ENCODE measurements at places on chromosomes 12 and 14.

DNA sequence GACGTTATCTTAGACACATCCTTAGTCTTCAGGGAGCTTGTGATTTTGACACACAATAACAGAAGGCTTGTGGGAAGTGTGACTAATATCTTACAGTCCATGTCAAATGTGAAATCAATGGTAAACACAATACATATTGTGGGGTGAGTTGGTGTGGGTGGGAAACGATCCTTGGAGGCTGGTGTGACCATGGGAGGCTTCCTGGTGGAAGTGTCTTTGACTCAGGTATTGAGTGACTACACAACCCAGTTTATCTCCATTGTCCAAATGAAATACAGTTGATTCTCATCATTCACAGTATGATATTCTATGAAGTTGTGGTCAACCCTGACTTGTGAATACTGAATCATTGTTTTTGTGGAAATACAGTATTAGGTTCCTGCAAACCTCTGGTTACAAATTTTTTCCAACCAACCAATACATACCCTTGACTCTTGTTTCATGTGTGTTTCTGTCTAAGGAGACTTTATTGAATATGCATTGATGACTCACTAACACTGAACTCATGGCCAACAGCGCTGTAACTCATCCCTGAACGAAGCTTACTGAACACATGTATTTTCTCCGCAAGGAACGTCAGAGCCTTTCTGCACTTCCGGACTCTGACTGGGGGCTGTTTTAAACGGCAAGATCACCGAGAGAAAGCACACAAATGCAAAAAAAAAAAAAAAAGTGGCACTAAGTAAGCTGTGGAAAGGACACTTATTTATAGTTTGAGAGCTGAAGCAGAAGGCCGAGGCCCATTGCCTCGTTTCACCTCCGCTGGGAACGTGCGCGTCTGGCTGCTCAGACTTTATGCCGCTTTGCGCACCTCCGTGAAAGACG lies 59.0 kb downstream of the CLMN start:
- no peak for DNase-seq

- DNase-seq: no peak
Observed at GRCh38 chr14:103767336-103767894, 51.8 kb downstream of the ZFYVE21 start.

DNA sequence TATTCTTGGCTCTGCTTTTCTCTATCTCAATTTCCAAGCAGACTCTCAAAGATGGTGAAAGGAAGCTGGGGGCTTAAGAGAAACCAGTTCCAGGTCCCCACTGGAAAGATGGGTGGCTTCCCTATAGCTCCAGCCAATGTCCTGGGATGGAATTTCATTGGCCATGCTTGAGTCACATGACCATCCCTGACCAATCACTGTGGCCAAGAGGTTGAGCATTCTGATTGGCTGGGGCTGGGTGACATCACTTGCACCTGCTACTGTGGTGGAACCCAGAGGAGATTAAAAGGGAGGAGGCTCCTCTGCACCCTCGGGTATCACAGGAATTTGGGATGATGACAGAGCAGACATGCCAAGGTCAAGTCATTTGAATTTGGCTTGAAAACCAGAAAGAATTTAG lies 436.5 kb downstream of the TMEM132D start:
- no peak for DNase-seq

- DNase-seq: no peak
Observed at GRCh38 chr12:125169870-125170269, 104.6 kb downstream of the AACS start.

DNA sequence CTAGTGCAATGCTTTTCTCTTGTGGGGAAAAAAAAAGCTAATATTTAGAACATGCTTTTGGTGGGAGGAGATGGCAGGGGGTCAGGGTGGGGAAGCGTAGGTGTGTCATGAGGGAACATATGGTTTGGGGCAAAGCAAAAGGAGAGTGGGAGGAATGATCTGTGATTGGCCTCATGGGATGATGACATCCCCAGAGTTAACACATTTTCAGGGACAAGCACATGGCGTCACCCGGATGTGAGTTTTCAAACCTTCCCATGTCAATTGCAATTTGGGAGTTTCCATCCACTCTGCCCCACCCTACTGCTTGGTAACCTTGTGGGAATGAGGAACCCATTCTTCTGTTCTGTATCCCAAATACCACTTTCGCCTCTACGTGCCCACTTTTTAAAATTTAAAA lies 164.2 kb downstream of the SSPN start:
- no peak for DNase-seq

GRCh38 chr12:67827820-67828383 lies 161.3 kb upstream of the IFNG-AS1 start:
- no peak for DNase-seq

DNA sequence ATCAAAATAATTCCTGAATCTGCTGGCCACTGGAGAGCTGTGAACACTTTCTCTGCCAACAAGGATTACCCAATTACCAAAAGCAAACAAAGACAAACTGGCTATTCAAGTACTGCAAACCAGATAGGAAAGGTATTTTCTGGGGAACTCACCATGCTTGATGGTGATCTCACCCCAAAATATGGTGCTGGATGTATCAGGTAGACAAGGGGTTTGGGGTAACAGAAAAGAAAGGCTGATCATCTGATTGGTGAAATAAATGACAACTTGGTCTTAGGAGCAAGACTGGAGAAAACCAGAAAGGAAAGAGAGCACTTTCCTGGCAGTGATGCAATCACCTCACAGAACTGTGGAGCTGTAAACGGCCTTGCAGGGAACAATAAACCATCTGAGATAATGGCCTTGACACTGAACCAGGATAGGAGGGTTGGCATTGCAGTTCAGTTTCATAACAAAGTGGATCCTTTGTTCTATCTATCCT lies 31.0 kb upstream of the NPFF start:
- no peak for DNase-seq

DNA sequence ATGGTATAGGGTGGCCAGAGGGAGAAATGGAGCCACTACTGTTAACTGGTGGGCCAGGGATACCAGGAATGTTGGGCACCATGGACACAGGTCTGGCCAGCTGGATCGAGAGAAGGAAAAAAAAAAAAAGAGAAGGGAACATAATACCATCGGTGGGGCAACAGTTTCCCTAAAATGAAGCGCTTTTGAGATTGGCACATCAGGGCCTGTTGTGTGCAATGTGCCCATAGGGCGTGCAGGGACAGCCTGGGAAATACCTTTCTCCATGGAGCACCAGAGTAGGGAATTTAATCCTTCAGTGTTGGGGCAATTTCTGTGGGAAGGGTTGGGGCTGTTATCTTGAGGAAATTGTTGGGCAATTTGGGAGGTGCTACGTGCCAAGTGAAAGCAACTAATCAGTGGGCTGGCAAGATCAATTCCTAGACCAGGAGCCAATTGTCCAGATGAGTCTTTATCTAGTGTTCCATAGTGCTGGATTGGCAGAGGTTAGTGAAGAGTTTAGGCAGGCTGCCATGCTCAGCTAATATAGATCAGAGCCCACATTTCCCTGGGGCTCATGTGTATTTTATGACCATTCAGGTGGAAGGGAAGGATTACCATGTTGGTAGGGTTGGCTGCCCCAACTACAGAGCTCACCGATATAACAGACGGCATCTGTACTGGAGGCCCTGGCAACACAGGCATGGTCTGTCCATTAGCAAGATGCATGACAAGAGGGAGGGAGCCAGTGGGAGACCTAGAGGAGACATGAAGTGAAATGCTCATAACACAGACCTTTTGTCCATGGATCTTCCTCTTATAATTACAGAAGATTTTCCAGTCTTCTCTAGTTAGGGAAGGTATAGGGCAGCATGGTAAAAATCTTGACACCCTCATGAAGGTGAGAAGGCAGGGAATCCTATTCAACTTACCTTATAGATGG lies 25.5 kb upstream of the NPFF start:
- DNase-seq: no peak

GRCh38 chr14:35229084-35229791 lies 62.9 kb upstream of the PSMA6 start:
- DNase-seq: no peak

- no peak for DNase-seq
Observed at GRCh38 chr12:16303939-16304338, 26.5 kb upstream of the SLC15A5 start.

GRCh38 chr14:51616724-51617409 lies 34.8 kb upstream of the FRMD6 start:
- DNase-seq: no peak

DNA sequence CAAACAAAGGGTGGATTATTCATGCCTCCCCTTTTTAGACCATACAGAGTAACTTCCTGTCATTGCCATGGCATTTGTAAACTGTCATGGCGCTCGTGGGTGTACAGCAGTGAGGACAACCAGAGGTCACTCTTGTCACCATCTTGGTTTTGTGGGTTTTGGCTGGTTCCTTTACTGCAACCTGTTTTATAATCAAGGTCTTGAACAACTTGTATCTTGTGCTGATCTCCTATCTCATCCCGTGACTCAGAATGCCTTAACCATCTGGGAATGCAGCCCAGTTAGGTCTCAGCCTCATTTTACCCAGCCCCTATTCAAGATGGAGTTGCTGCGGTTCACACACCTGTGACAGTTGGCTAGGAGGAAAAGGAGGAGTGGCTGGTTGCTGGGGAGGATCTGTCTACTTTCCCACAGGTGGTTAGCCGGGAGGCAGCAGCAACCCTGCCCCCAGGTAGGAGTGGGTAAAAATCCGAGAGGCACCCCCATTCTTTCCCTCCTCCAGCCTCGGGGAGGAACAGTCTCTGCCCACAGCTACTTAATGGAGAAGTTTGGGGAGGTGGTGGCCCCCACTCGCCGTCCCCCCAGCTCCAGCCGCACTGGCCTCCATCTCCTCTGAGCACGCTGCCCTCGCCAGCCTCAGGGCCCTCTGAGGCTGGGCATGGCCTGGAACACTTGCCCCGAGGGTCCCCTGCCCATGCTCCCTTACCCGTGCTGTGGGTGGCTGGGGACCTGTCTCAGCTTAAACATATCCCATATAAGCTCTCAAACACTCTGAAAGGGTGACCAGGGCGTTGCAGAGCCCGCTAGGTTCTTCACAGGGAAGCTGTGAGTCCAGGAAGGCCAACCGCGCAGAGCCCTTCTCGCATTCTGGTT lies 41.7 kb downstream of the SMIM41 start:
- DNase-seq: no peak

- peak; percentile 67 for DNase-seq
Observed at GRCh38 chr12:120421701-120422100, 16.2 kb upstream of the COX6A1 start.

DNA sequence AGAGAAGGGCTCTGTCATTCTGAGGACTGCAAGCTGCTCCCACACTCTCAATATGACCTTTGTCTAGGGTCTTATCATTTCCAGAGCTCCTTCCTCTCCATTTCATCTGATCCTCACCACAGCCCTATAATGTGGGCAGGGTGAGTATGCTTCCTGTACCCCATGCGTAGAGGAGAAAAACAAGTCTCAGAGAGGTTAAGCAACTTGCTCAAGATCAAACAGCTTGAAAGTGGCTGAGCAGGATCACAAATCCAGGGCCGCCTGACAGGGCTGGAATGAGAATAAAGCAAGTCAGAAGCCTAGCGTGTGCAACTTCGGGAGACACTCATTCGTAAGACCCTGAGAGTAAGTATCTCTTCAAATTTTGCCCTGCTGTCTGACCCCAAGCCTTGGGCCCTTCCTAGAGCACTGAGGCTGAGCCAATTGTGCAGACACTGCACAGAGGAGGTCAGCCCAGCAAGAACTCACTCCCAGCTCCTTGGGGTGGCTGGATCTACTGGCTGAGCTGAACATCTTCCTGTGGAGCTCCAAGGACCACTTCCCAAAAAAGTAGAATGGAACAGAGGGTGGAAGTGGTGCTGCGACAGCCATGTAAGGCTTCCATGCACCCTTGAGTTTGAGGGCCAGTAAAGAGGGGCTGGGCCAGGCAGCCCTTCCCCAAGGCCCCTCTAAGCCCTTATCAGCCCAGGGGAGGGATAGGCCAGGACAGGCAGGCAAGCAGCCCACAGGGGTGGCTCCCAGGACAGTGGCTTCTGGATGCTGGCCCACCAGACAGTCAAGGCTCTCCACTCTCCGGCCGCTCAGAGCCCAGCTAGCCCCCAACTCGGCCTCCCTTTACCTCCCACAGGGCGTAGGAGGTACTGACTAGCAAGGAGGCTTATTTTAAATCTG lies 10.5 kb downstream of the ZFP36L1 start:
- DNase-seq: no peak

GRCh38 chr12:121144416-121144914 lies 11.8 kb downstream of the P2RX7 start:
- no peak for DNase-seq

DNA sequence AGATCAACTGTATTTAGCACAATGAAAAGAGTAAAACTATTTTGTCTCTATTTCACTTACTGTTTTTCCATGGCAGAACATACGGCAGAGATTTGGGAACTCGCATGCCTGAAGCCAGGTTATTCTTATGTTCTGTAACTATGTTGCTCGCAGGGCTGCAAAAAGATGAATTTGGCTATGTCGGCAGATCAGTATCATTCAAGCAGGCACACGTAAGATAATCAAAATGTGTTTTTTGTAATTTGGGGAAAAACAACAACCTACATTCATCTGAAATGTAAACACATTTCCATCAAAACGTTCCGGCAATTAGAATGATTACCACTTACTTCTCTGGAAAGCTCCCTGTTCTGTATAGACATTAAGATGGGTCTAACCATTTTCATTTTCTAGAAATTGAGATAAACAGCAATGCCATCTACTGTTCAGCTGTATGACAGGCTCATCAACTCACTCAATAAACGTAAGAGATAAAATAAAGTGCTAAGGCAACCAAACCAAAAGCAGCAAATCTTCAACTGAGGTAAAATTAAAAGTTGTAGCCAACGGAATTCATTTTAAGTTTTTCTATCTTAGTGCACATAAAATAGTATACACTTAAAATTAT lies 13.0 kb downstream of the GTSF1 start:
- no peak for DNase-seq

- DNase-seq: no peak
Observed at GRCh38 chr12:95614390-95614982, 63.2 kb upstream of the USP44 start.

GRCh38 chr14:72616294-72616693 lies 277.6 kb downstream of the DPF3 start:
- no peak for DNase-seq

GRCh38 chr14:98578204-98578603 lies 693.8 kb downstream of the BCL11B start:
- DNase-seq: no peak

All from H9 (cell line).